ENCODE measurements at places on chromosomes 13 and 19.

DNA sequence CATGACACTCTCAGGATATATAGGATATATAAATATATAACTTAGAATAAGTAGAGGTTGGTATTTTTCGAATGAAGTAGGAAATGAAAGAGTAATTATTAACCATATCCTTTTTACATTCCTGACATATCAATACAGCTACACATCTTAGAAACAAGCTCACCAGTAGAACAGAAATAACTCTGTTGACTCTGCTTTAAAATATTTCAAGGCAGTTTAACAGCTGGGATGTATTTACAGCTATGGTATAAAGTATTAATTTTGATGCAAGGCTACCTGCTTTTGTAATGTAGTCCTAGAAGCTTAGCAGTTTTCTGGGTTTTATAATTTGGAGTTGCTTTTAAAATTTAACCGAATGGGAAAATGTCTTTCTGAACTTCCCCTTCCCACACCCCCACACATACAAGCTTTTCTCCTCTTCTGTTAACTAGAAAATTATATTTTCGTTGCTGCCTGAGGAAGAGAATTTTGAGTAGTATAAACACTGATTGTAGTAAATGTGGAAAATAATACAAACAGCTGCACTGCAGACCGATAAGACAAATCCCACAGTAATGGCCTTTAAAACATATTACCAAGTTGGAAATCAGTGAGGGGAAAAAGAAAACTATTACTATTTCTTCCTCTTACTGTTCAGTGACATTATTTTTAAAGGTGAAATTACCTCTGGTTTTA lies 147.7 kb downstream of the GGACT start:
- peak; percentile 52 for DNase-seq

GRCh38 chr13:41017817-41018601 lies 1.1 kb downstream of the ELF1 start:
- DNase-seq: no peak

DNA sequence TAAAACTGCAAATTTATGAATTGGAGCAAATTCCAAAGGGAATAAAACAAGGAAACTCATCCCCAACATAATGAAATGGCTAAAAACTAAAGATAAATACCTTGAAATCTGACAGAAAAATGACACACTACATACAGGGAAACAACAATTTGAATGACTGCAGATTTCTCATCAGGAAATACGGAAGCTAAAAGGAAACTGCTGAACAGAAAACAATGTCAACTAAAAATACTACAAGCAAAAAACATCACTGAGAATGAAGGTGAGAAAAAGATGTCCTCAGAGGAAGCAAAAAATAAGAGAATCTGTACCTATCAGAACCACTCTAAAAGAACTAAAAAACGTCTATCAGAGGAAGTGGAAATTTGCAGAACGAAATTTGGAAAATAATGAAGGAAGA lies 39.5 kb downstream of the ZSWIM9 start:
- DNase-seq: no peak

GRCh38 chr13:63305641-63306133 lies 1890.0 kb upstream of the PCDH20 start:
- DNase-seq: no peak

DNA sequence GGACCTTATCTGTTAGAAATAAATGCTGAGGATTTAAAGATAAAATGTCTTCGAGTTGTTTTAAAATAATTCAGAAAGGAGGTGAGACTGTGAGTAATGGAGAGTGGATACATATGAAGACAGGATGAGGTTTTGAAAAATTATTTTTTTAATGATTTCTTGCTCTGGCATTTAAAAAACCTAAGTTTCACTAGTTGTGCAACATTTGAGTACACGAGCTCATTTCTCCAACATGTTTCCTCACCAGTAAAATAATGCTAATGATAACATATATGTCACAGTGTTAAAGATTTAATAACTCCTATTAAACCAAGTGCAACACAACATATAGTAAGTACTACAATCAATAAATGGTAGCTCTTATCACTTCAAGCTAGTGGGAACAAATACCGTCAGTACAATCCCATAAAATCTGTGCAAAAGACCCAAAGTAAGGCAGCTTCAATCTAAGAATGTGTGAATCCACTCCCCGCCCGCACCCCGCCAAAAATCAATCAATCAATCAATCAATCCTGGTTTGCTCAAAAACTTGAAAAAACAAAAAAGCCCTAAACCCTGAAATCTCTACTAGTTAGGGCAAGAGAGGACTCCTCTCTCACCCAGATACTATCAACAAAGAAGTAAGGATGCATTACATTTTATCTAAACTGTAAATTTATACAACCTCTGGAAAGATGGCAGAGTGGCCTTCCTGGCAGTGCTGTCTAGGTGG lies 1.3 kb downstream of the ALG5 start:
- DNase-seq: peak; percentile 54

GRCh38 chr19:11479090-11479897 lies 1.6 kb downstream of the ELAVL3 start:
- DNase-seq: no peak

- DNase-seq: peak; percentile 85
Measured at GRCh38 chr13:40228496-40228895, 437.9 kb downstream of the FOXO1 start.

DNA sequence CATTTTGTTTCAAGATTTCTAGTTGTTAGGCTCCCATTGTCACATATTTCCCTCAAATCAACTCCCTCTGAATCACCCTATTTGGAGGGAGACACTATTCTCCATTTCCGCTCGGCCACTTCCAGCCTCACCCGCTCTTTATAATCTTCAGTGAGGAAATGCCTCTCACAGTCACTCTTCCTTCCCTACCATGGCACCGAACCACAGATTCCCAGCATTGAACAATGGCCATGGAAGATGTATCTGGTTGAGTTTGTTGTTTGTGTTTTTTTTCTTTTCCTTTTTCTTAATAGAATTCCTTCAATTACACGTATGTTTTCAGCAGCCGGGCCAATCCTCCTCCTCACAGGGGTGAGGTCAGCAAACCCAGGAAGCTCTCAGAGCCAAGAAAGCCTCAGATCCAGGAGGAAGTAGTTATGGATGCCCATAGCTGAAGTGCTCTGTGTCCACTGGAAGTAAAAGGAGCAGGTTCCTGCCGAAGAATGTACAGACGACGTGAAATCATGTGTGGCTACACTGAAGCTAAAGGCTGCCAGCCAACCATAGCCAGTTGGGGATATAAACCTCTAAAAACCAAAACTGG lies 472.1 kb downstream of the FOXO1 start:
- no peak for DNase-seq

DNA sequence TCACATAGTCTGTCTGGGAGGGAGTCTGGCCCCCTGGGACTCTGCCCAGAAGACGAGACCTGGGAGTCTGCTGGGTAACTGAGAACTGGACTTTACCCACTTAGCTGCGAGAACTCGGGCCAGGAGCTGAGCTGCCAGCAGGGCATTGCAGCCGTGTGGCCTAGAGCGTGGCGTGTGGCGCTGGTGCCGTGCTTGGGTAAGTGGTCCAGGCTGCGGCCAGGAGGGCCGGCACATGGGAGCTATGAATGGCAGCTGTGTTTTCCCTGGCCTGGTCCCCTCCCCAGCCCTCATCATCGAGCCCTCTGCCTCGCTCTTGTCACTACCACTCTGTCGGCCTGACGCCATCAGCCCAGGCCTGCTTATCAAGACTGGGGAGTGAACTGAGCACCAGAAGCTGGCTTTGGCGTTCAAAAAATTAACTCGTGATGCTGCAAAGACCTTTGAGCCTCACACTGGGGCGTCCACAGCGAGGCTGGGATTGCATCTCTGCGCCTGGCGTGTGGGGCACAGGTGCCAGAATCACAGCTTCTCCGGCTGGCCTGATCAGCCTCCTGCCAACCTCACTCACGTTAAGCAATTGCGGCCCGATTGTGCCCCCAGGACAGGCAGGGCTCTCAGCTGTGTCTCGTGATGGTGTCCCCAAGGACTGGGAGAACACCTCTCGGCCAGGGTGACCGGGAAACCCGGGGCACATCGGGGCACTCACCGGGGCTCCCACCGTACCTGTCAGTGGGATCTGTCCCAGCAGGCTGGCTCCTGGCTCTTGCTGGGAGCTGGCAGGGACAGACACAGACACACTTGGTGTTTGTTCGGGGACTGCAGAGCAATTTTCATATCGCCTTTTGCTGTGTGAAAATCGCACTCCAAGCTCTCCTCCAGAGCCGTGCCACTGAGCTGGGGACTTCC lies 85.9 kb downstream of the KDM4B start:
- DNase-seq: no peak

DNA sequence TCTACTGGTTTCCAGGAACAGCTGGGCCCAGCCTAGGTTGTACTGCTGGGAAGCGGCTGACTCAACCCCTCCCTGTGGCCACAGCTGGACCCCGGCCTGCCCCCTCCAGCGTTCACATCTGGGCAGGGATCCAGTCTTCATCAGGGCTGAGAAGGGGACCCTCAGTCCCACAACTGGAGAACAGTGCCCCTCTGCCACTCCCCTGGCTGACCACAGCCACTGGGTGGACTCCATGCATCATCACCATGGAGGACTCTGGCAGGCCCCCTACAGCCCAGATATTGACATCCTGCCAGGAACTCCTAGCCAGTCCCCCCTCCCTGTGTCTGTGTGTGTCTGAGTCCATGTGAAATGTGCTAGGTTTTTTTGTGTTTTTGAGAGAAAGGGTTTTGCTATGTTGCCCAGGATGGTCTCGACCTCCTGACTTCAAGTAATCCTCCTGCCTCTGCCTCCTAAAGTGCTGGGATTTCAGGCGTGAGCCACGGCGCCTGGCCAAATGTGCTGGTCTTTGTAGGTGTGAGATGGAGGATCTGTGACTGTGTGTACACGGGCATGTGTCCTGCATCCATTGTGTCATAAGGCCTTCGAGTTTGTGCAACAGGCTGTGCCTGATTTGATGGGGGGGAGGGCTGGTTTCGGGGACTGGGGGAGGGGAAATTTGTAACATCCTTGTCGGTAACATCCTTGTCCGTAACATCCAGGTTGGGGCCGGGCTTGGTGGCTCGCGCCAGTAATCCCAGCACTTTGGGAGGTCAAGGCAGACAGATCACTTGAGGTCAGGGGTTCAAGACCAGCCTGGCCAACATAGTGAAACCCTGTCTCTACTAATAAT lies 4.0 kb upstream of the HOOK2 start:
- DNase-seq: peak; percentile 65

DNA sequence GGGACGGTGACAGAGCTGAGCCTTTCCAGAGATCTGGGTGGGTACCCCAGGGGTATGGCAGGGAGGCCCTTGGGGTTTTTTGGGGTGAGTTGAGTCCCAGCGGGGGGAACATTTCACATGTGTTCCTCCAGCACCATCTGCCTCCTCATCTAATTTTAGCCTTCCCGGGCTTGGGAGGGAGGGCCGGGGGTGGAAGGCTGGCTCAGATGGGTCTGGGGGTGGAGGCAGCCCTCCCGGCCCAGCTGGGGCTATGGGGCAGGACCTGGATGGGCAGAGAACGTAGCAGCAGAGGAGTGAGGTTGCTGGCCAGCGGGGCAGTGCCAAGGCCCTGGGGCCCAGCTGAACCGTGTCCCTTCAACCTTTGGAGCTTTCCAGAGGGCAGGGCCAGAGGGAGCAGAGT lies 23.5 kb downstream of the ADGRL1 start:
- DNase-seq: no peak

DNA sequence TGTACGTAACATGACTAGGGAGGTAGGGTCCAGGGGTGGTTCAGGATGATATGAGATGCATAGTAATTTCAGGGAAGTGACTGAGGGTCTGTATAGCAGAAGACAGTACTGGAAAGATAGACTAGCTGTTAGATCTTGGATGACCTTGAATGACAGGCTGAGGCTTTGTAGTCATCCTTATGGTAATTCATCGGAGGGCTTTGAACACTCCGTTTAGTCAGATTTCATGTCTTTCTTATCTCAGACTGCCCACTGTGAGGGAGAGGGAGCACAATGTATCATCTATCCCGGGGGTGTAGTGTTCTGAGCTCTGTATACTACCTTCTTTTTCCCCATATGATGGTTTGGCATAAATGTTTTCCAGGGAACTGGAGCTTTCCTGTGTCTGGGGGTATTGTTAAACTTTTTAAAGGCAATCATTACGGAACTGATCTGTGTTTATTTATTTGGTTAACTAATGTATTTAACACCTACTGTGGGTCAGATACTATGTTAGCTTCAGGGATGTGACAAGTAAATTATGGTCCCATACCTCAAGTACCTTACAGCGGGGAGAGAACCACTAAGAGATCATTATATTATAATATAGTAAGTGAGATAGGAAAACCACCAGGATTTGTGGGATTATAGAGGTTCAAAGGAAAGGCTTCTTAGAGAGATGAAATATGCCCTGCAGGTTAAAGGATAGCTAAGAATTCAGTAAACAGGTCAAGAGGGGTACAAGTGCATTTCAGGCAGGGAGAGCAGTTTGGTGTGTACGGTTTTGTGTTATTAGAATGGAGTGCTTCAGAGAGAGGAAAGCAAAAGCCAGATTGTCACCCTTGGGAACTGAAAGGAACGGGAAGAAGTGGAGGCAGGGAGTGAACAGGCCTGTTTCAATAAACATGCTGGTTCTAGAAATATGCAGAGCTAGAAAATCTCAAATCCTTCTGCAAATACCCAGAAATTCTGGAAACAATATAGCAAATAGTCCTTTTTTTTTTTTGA lies 164.8 kb upstream of the KL start:
- peak; percentile 59 for DNase-seq

GRCh38 chr13:78437781-78438180 lies 165.6 kb downstream of the POU4F1 start:
- DNase-seq: no peak

- DNase-seq: peak; percentile 60
Measured at GRCh38 chr13:28741084-28741491, 22.3 kb upstream of the SLC46A3 start.

GRCh38 chr19:12636631-12637030 lies 25.9 kb downstream of the ZNF791 start:
- DNase-seq: no peak

DNA sequence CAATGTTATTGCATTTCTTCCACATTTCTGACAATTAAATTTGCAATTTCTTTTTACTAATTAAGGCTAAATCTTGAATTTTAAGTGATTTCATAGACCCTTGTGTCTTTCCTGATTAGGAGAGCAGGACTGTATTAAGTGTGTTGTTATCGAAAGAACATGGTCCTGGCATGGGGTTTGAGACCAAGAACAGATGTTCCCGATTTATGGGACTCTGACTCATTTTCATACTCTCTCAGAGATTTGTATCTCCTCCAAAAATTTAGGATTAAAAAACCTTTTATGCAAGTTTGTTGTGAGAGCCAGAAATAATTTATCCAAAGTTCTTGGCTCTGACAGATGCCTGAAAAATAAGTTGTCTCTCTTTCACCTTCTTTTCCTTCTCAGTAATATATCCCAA lies 589.3 kb upstream of the ARGLU1 start:
- DNase-seq: no peak

GRCh38 chr13:50073340-50073739 lies 58.1 kb downstream of the KCNRG start:
- no peak for DNase-seq

GRCh38 chr13:110448230-110448629 lies 113.3 kb downstream of the RAB20 start:
- peak; percentile 88 for DNase-seq

- no peak for DNase-seq
Measured at GRCh38 chr13:102374726-102375125, 27.1 kb downstream of the FGF14 start.

GRCh38 chr13:34214686-34215085 lies 396.7 kb downstream of the RFC3 start:
- DNase-seq: peak; percentile 14

All from amniotic epithelial cell (primary cell).